Hippocampal formation (tissue), 2 donors: ENCODE measurements at places on chromosomes 5 and 9.
A peak's percentile ranks its signal among the peaks of the same experiment; 100 is the strongest.

- no peak for DNase-seq
Observed at GRCh38 chr5:143693651-143694252, 118.2 kb upstream of the HMHB1 start.

- DNase-seq = no peak
Observed at GRCh38 chr5:125219710-125220109, 473.3 kb upstream of the ZNF608 start.

DNA sequence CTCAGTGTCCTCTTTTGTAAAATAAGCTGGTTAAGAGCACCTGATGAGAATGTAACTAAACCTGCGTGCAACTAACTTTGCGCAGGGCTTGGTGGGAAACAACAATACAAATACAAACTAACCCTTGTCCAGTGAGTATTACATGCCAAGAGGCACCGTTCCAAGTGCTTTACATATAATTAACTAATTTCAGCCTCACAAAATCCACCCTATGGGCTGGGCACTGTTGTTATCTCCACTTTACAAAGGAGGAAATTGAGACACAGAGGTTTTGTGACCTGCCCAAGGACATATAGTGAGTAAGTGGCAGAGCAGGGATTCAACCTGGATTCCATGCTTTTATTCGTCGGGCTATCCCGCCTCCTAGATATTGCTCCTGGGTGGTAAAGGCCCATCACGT lies 26.2 kb upstream of the TNIP1 start:
- DNase-seq = no peak

GRCh38 chr5:179161901-179162300 lies 101.7 kb downstream of the ZNF354C start:
- DNase-seq = no peak

DNA sequence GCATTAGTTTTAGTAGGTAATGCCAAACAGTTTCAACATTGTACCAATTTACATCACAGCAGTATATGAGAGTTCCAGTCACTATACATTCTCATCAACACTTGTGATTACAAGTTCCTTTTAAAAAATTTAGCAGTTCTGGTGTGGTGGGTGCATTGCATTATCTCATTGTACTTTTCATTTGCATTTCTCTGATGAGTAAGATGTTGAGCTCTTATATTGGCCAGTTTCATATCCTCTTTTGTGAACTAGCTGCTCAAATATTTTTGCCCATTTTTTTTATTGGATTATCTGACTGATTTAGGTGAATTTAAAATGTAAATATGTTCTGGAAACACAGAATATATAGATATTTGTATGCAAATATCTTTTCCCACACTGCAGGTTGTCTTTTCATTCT lies 160.9 kb upstream of the NR3C1 start:
- no peak for DNase-seq

DNA sequence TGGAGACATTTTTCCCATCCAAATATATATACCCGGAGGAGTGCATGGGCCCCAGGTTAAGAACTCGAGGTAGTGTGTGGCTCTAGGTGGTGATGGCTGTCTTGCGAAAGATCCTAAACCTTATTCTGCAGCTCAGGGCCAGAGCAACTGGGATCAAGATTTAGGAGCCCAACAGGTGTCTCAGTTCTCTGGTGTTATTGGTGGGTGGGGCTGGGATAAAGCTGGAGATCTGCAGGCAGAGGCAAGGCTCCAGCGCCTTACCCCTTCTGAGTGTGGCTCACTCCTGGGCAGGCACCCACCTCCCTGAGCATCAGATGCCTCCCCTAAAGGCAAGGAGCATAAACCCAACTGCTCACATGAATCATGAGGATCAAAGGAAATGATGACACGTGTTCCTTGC lies 11.2 kb downstream of the UBE2QL1 start:
- DNase-seq = no peak

- DNase-seq = no peak
Observed at GRCh38 chr9:98097836-98098235, 21.2 kb downstream of the TRIM14 start.

DNA sequence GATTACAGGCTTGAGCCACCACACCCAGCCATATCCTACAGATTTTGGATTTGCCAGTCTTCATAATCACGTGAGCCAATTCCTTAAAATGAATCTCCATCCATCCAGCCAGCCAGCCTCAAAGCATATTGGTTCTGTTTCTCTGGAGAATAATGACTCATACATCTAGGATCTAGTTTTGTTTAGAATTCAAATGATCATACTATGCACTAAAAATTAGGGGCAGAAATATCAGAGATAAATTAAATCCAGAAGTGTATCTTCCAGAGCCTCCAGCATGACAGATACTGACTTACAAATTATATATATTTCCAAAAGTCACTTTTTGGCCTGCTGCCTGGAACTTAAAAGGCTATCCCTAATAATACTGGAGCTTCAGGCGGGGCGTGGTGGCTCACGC lies 119.1 kb upstream of the NR5A1 start:
- no peak for DNase-seq

- no peak for DNase-seq
Observed at GRCh38 chr9:86034863-86035734, 64.3 kb downstream of the GOLM1 start.

DNA sequence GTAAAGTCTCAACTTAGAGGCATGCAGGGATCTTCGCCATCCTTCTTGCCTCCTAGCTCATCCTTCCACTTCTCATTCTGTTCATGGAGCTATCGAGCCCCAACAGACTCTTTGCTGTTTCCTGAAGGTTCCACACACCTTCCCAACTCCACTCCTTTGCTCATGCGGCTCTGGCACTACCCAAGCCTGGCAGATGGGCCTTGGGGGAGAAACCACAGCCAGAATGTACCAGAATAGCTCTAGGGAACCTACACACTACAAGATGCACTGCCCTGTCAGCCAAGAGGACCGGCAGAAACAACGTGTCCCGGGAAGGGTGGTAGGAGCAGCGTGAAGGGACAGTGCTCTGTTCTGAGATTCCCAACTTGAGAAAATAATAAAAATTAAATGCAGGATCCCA lies 178.9 kb downstream of the GABBR2 start:
- peak; percentile 24 for DNase-seq
